Immature natural killer cell (primary cell): ENCODE measurements at places on chromosomes 7 and 10.

GRCh38 chr10:71032887-71033286 is 144.5 kb upstream of the PCBD1 start:
- no peak for DNase-seq

GRCh38 chr7:24617957-24618616 is 44.8 kb downstream of the PALS2 start:
- no peak for DNase-seq

DNA sequence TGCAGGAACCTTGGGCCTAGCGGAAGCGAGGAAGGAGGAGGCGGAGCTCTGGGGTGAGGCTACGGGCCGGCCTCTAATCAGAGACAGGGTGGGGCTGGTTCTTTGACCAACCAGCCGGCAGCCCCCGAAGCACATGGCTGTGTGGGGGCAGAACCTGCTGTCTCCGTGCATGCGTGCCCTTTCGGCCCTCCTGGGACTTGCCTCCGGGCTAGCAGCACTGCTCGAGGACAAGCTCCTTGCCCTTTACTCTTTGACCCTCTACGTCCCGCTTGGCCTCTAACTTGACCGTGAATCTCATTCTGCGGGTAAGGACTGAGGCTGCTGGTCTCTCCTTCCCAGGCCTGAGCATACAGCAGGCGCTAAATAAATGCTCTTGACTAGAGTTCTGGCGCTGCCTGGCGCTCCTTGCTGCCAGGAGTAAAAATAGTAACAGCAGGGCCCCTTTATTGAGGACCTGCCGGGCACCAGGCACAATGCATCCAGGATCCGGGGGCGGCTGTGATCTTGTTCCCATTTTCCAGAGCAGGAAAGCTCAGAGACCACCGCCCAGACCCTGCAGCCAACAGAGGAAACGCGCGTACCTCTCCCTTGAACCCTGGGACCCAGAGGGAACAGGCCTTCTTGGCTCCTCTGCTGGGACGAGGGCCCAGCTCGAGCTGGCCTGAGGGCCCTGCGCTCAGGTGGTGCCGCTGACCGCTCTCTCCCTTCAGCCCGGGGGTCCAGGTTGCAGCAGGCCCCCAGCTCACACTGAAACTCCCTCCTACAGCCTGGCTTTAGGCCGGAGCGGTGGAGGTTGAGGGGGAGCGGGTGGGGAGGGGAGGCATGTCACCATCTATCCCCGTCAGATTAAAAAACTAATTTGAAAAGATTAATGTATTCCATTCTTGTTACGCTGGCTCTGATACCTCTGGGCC is 2.7 kb upstream of the COMTD1 start:
- DNase-seq: no peak

DNA sequence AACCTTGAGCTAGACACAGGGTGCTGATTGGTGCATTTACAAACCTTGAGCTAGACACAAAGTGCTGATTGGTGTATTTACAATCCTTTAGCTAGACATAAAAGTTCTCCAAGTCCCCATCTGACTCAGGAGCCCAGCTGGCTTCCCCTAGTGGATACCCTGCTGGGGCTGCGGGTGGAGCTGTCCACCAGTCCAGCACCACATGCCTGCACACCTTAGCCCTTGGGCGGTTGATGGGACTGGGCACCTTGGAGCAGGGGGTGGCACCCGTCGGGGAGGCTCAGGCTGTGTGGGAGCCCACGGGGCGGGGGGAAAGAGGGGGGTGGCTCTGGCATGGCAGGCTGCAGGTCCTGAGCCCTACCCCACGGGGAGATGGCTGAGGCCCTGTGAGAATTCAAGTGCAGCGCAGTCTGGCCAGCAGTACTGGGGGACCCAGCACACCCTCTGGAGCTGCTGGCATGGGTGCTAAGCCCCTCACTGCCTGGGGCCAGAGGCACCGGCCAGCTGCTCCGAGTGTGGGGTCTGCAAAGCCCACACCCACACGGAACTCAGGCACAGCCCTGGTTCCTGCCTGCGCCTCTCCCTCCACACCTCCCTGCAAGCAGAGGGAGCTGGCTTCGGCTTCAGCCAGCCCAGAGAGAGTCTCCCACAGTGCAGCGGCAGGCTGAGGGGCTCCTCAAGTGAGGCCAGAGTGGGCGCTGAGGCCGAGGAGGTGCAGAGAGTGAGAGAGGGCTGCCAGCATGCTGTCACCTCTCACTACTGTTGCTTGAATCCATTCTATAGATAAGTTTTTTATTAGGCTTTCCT is 369.8 kb upstream of the SMIM30 start:
- no peak for DNase-seq

- no peak for DNase-seq
Observed at GRCh38 chr7:151342811-151343210, 1.2 kb downstream of the NUB1 start.

DNA sequence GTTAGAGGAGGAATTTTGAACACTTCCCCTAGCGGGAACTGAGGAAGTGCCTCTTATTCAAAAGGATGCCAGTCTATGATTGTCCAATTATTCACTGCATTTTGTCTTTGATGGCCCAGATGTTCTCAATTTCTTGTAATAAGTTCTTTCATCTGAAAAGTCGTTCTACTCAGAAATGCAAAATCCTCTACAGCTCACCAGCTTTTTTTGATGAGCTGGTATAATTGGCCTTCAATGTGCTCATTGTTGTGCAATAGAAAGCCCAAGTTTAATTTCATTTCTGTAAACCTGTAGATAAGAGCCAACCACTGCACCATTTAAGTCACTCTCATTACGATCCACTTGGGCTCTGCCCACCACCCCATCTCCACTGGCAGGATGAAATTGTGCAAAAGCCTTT is 978.7 kb upstream of the AUTS2 start:
- DNase-seq: no peak

GRCh38 chr10:20146004-20146403 is 329.8 kb downstream of the PLXDC2 start:
- DNase-seq: no peak

DNA sequence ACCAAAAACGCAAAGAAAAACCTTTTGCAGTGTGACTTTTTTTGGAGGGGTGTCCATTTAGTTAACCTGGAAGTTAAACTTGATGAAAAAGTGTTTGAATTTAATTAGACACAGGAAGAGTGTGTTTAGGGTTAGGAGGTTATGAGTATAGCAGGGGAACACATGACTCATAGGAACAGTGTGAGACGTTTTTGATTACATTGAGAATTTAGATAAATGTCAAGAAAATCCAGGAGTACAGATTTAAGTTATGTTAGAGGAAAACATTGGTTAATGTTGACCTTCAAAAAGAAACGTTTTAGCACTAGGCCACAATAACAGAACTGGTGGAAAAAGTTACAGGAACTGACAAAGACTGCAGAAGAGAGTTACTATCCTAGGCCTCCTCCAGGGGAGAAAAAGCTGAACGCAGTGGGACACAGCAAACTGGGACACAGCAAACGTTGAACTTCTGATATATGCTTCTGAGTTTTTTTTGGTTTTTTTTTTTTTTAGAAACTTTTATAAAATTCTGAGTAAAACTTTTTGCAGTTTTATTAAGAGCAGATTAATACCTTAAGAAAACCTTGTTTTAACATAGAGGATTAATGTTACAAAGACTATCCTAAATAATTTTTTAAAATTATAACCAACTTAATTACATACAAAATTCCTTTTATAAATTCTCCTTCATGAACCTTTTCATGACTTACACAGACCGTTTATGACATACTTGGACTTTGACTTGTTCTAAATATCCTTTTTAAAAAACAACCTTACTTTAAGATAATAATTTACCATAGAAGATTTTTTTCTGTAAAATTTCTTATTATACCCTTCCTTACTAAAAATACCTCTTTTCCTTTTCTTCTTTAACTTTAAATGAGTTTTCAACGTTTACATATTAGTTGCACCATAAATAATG is 22.2 kb downstream of the LANCL2 start:
- DNase-seq: no peak

DNA sequence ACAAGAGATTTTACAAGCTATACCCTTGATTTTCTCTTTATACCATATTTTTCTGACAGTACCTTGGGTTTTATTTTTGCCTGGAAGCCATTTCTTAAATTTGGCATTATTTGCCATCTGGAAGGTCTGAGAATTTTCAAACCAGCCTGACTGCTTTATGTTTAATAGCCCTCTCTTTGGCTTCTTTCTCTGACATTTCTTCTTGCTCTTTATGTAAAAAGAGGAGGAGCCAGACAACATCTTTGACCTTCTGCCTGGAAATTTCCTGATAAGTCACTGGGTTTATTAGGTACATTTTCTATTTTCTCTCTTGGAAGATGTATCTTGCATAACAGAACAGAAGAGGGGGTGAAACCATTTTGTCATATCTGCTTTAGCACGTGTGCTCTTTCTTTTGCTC is 79.6 kb downstream of the LANCL2 start:
- DNase-seq: no peak

DNA sequence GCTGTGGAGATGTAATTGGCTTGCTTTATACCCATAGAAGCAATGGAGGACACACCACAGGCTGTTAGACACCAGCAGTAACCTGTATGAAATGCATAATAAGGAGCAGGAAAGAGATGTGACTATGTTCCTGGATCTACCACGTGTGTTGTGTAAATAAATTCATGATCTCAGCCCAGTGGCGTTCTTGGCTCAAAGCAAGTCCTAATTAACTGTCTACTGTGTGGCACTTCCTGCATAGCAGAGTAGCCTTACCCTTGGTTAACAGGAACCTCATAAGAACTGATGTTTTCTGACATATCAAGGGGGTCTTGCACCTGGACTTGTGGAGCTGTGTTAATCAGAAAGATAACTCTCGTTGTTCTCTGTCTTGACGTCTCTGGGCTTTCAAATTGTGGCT is 25.7 kb upstream of the FAM180A start:
- no peak for DNase-seq

- no peak for DNase-seq
Observed at GRCh38 chr7:148129023-148129422, 461.5 kb upstream of the C7orf33 start.

- no peak for DNase-seq
Observed at GRCh38 chr10:113326160-113327111, 226.4 kb upstream of the HABP2 start.

- DNase-seq: no peak
Observed at GRCh38 chr7:143973870-143974416, 19.3 kb downstream of the OR2F1 start.

DNA sequence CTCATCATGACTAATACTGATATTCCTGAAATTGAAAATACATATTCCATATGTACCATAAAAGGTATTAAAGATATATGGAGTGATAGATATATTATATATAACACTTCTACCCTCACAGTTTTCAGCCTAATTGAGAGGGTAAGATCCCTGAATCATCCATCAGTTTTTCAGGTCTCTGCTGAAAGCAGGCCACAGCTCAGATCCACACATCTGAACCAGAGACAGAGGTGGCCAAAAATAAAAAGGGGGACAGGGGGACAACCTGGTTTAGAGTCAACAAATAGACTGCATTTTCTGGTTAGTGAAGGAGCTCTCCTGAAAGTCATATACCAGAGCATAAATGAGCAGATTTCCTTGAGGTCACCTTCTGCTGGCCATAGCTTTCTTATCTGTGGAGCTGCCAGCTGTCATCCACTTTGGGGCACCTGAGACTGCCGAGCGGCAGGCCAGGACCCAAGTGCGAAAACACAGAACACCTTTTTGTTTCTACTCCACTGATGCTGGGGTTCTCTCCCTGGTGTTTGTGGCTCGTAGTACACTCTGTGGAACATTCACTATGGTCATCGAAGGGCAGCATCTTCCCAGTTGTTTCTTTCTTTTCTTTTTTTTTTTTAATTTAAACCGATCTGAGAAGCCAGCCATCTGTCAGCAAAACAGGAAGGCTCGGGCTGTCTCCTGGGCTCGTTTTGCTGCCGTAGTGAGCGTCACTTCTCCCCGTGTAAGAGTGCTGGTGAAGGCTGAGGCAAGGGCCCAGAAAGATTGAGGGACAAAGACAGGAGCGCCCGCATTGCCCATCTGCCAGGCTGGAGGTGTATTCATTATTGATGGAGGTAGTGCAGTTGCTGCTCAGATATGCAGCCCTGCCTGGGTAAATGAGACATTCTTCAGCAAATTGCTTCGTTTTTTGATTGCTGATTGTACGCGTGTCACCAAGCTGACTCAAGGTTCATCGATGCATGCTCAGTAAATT is 13.5 kb downstream of the IKZF1 start:
- DNase-seq: no peak

- DNase-seq: no peak
Observed at GRCh38 chr7:54857294-54857693, 98.3 kb upstream of the SEC61G start.

DNA sequence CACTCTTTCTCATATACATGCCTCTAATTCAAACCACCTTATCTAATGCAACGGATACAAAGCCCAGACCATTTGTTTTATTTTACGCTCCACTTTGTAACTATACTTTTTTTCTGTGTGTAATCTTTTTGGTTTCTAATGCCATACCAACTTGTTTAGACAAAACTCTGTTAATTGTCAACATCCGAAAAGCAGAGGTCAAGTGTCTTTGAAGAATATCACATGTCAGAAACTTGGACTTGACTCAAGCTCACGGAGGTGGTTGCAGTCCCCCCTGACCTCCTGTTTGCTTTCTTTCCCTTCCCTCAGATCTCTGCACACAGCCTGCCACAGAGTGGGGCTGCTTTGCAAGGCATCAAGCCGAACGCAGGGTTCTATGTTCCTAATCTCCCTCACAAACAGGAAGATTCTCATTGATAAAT is 698.9 kb downstream of the PARD3 start:
- DNase-seq: no peak

DNA sequence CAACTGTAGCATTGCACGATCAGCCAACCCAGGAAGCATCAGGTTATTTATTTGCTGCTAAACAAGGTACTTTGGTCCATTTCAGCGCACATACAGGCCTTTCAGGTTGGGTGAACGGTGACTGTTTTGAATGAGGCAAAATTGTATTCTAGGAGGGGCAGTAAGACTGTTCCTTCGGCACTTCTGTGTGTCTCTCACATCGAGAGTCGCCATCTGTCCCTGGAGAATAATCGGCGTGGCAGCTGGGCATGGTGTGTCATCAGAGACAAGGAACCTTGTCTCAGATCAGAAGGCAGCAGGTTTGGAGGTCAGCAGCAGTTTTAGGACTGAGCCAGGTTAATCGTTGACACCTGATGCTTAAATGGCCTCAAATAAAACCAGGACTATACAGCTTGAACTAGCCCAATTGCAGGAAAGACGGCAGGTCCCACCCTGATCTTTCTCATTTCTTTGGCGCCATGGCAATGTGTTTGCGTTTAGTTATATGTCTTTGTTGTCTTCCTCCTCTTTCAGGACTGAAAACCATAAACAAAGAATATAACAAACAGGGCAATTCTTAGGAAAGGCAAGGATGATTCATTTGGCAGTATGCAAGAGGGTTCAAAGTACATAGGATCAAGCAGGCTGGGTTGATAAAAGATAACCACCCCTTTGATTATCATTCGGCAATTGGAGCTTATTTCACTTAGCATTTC is 92.0 kb upstream of the PRR15 start:
- DNase-seq: no peak

GRCh38 chr10:73094986-73095480 is 1.6 kb downstream of the P4HA1 start:
- no peak for DNase-seq

- no peak for DNase-seq
Observed at GRCh38 chr10:116848032-116848943, 1.0 kb upstream of the ENO4 start.

DNA sequence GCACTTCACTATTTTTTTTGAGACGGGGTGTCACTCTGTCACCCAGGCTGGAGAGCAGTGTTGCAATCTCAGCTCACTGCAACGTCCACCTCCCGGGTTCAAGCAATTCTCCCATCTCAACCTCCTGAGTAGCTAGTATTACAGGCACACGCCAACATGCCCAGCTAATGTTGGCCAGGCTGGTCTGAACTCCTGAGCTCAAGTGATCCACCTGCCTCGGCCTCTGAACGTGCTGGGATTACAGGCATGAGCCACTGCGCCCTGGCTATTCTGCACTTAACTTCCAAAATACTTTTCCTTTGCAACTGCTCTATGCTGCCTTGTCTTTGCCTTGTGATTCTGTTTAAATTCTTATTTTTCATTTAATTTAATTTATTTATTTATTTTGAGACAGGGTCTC is 67.0 kb upstream of the ZNF479 start:
- DNase-seq: no peak
